ENCODE measurements at places on chromosomes 1 and 21. TPM values are rescaled to one million over a fixed set of nuclear protein-coding genes. Genes with fewer than 3 reads are reported as not detected.

The SLFNL1 gene
- total RNA-seq, result 0.62 TPM

The DCST1 gene
- 0.31 TPM for total RNA-seq

The RPRD2 gene
- 42.8 TPM for total RNA-seq

The FCRL5 gene
- total RNA-seq, result 0.36 TPM

The KCNK1 gene
- total RNA-seq, result 4.3 TPM

The TSTD1 gene
- 13.1 TPM for total RNA-seq

The IFNAR1 gene
- 61.7 TPM for total RNA-seq

The CRYAA gene
- total RNA-seq, result not detected

The MNDA gene
- total RNA-seq, result 27.8 TPM

The ITLN2 gene
- total RNA-seq, result not detected

The MSH4 gene
- total RNA-seq, result 1.6 TPM

The OR2T33 gene
- not detected for total RNA-seq

The TSEN15 gene
- total RNA-seq, result 22.3 TPM

The TRNP1 gene
- total RNA-seq, result 22.7 TPM

The KCNJ15 gene
- 9.3 TPM for total RNA-seq

The IGSF3 gene
- total RNA-seq, result 2.5 TPM

The MPL gene
- 0.40 TPM for total RNA-seq

The NES gene
- 126 TPM for total RNA-seq

Measured in sciatic nerve (tissue), 2 donors.